ENCODE measurements at places on chromosomes 5 and 9.
A peak's percentile ranks its signal among the peaks of the same experiment; 100 is the strongest.

- DNase-seq, result no peak
Observed at GRCh38 chr5:40401284-40402006, 278.3 kb upstream of the PTGER4 start.

- no peak for DNase-seq
Observed at GRCh38 chr5:38615981-38616451, 59.6 kb upstream of the LIFR start.

DNA sequence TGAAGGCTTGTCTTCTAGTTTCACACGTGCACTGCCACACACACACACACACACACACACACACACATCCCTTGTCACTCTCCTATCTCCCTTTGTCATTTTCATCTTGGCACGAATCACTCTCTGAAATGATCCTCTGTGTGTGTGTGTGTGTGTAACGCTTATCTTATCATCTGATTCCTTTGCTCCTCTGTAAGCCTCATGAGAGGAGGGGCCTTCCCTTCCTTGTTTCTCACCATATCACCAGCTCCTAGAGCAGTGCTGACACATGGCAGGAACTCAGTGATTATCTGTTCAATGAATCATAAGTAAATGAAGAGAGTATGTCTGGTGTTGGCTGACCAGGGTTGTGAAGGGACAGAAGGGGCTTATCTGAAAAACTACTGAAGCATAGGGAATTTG is 53.3 kb downstream of the PDE4D start:
- no peak for DNase-seq

GRCh38 chr5:20113031-20113715 is 125.2 kb upstream of the CDH18 start:
- no peak for DNase-seq

DNA sequence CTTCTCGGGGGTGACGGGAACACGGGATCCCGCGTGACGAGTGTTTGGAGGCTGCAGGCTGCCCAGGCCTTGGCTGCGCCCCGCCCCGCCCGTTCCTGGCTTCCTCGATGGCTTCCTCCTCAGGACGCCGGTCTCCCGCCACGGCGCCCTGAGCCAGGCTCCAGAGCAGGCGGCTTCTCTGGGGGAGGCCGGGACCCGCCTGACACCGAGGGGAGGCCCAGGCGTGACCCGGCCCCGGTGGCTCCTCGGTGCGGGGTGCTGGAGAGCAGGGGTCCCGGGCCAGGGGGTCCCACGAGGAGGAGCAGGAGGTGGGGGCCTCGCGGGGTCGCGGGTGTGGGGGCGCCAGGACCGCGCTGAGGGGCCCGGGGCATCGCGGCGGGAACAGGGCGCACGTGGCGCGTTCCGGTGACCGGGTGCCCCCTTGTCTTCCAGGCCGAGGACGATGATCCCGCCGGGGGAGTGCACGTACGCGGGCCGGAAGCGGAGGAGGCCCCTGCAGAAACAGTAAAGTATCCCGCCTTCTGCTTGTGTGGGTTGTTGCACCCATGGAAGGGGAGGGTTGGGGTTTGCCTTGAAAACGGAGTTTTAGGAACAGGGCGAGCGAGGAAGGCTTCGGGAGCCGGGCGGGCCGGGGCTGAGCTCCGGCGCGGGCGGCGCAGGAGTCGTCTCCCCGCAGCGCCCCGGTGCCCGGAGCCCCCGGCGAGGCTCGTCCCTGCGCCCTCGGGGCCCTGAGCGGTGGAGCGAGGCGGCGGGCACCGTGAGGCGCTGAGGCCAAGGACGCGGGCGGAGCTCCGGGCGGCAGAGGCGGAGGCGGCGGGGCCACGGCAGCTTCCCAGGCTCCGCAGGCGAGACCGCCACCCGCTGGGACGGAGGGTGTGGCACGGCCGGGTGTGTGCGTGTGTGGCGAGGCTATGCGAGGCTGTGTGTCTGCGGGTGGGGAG is 22.2 kb downstream of the AHRR start:
- DNase-seq, result peak; percentile 23

GRCh38 chr9:5843794-5844471 is 11.0 kb upstream of the ERMP1 start:
- DNase-seq, result no peak

DNA sequence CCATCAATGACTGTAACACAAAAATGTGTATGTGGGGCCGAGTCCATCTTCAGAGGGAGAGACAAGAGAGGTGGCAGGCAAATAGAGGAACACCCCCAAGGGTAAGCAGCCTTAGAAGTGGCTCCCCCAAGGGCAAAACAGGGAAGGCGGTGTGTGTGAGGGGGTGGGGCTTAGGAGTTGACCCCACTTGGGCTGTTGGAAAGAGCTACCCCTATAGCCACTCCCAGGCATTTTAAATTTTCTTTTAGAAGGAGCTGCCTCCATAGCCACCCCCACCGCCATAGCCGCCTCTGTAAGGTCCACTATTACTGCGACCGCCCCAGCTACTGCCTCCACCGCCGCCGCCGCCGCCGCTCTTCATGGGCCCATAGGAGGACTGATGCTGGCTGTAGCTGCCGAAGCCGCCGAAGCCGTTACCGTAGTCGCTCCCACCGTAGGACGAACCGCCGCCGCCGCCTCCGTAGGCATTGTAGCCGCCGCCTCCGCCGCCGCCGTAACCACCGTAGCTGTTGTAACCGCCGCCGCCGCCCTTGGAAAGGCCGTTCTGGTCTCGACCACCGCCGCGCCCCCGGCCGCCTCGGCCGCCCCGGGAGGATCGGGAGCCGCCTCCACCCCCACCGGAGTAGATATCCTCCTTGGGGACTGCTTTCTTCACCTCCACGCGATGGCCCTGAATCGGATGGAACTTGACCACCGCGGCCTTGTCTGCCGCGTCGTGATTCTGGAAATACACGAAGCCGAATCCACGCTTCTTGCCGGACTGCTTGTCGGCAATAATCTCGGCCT is 1.1 kb downstream of the HNRNPA0 start:
- peak; percentile 30 for DNase-seq

GRCh38 chr5:151238303-151238741 is 14.4 kb upstream of the CCDC69 start:
- DNase-seq, result no peak

GRCh38 chr5:43312699-43313034 is 545 bp downstream of the HMGCS1 start:
- DNase-seq, result no peak

- DNase-seq, result no peak
Observed at GRCh38 chr5:56059854-56060253, 65.1 kb upstream of the IL6ST start.

- DNase-seq, result no peak
Observed at GRCh38 chr5:84227236-84227635, 157.4 kb downstream of the EDIL3 start.

DNA sequence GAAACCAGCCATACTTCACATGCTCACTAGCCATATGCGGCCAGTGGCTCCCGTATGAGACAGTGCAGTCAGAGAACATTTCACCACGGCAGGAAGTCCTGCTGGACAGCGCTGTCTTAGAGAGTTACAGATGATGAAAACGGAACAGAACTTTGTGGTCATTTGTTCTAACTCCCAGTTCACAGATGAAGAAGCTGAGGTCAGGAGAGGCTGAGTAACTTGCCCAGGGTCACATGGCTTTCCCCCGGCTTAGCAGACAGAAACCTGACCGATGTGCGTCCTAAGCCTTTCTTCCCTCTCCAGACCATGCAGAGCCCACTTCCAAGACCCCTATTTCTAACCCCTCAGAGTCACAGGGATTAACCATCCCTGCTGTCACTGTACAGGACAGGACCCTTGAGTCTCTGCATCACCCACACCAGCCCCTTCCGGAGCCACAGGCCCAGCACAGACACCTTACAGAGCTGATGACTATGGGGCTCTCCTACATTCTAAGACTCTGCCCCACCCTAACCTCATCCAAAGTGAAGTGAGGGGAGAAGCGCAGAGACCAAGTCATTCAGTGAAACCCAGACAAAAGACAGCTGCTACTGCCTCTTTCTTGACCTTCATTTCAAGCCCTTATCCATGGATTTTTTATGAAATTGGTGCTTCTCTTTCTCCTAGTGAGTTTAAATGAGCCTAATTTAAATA is 86.9 kb downstream of the PTPN3 start:
- no peak for DNase-seq

DNA sequence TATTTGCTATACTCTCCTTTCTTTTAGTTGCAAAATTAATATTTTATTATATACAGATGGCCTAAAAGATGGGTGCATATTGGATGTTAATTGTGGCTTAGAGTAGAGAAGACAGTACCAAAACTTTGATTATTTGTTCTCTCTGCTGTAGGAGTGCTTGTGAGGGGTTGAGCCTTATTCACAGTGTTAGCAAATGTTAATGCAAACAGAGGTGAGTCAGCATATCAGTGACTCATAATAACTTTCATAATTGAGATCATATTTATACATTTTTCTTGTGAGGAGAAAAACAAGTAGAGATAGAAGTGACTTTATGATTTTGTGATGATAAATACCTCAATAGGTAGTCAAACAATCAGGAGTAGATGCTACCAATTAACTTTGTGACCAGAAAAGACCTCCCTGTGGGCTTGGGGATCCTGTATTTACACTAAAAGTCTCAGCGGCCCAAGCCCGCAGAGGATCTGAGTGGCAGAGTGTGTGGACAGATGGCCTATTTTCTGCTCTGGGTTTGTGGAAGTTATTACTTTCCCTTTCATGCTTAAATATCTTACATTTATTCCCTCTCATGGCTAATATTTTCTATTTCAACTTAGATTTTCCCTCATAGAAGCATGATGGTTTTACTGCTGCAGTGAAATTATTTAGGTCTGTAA is 226.5 kb downstream of the TAF11L14 start:
- no peak for DNase-seq

- DNase-seq, result no peak
Observed at GRCh38 chr9:78547831-78548230, 250.9 kb downstream of the PSAT1 start.

- no peak for DNase-seq
Observed at GRCh38 chr5:135895474-135896006, at the start of gene IL9. TSS of gene IL9 (minus strand) at chr5:135895841. CDS start at chr5:135895816, 25 bp downstream.

DNA sequence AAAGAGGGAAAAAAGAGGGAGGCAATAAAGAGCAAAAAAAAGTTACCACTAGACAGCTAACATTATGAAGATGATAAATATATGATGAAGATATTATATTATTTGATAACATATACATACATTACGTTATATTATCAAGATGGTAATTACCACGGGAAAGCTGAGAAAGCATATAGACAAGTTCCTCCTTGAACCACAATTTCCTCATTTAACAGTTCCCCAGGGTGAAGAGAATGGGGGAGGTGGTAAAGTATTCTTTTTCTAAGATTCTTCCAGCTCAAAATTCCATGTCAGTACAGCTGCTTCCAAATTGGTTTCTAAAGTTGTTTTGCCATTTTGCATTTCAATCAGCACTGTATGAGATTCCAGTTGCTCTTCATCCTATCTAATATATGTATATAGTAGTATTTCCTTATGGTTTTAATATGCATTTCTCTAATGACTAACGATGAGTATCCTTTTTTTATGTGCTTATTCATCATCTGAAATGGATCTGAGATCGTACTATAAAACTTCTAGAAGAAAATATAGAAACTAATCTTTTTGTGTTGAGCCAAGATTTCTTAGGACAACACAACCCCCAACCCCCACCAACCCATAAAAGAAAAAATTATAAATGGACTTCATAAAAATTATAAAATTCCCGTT is 49.5 kb upstream of the C9orf72 start:
- no peak for DNase-seq

DNA sequence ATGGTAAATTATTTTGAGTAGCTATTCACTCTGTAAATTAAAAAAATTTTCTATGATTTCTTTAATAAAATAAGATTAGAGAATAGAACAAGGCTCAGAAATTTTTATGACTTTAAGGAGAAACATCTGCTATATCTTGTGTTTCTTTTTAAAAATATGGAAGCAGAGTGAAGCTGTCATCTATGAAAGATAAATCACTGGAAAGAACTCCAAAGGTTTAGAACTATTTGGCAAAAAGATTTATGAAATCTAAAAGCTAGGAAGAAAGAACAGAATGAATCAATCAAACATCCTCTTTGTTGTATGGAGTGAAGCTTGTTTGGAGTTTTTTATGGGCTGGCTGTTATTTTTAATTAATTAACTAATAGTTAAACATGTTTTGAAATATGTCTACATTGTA is 89.8 kb upstream of the ACTBL2 start:
- DNase-seq, result no peak

DNA sequence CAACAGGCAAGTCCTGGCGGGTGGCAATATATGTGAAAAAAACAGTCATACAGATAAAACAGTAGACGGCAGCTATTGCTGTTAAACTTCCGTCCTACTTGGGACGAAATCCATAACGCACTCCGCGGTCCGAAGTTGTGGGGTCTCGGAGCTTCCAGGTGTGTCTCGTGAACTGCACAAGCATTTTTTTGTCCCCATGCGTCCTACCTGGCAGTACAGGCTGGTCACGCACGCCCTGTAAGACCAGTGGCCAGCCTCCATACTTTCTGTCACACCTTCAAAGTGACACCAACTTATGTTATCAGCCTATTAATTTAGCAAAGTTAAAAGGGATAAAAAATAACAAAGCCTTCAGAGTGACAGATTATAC is 51.3 kb downstream of the TGFBI start:
- DNase-seq, result no peak

- no peak for DNase-seq
Observed at GRCh38 chr9:70589571-70590314, 175.3 kb upstream of the KLF9 start.

DNA sequence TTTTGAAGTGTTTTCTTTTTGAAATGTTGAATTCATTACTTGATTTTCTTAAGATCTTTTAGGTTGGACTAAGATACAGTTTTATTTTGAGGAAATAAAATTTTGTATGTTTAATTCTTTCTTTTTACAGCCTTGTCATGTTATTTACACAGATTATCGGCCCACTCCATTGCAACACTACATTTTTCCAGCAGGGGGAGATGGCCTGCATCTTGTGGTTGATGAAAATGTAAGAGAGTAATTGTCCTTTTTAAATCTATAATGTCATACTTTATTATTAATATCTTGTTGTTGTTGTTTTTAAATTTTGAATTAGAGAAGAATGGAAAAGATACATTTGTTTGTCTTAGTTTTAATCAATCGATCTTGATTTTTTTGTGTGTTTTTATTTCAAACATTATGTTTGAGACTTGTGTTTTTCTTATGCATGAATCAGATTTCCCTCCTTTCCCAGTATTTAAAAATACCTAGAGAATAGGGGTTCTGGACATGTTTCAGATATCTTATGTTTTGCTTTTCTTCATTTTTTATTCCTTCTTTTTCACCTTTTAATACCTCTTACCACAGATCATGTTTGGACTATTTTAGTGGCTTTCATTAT is 36.7 kb downstream of the MTREX start:
- DNase-seq, result peak; percentile 57

- DNase-seq, result no peak
Observed at GRCh38 chr5:6489643-6490185, 41.1 kb downstream of the UBE2QL1 start.

DNA sequence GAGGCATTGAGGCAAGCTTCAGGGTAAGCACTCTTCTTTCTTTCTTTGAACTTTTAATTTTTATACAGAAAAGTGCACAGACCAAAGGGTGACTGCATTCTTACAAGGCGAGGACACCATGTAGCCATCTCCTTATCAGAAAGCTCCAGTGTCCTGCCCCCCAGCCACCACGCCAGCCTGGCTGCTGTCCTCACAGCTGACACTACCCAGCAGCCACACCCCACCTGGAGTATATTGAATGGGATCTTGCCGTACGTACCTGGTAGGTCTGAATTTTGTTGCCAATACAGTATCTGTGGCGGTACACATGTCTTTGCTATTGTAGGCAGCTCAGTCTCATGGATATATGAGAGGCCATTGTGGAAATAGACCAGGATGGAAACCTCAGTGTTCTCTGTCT is 284.0 kb upstream of the IRX2 start:
- DNase-seq, result no peak

Data from stimulated activated CD4-positive, alpha-beta T cell treated with anti-CD3 and anti-CD28 coated beads, Interleukin-1b, Interleukin-23, amount 100 ng/mL, for 4 hours (primary cell).